ENCODE measurements at places on chromosomes 3 and 15. TPM values are rescaled to one million over a fixed set of nuclear protein-coding genes. Genes with fewer than 3 reads are reported as not detected.

ATP8B4 gene
- 0.98 TPM for total RNA-seq

LMOD3 gene
- total RNA-seq = not detected

CPA3 gene
- not detected for total RNA-seq

EAF2 gene
- 7.6 TPM for total RNA-seq

CSNK1G1 gene
- 27.7 TPM for total RNA-seq

ERICH6 gene
- total RNA-seq = not detected

TAGLN3 gene
- total RNA-seq = 9.0 TPM

GOLGA8S gene
- total RNA-seq = 0.81 TPM

LTK gene
- total RNA-seq = 0.55 TPM

GPR176 gene
- 1.1 TPM for total RNA-seq

ATP13A5 gene
- 0.29 TPM for total RNA-seq

TRH gene
- 0.36 TPM for total RNA-seq

CD200R1 gene
- not detected for total RNA-seq

FBXW12 gene
- total RNA-seq = 0.20 TPM

INSYN1 gene
- total RNA-seq = 4.5 TPM
